K562 (cell line): ENCODE measurements at places on chromosomes 11 and 22.
A peak's percentile ranks its signal among the peaks of the same experiment; 100 is the strongest.

DNA sequence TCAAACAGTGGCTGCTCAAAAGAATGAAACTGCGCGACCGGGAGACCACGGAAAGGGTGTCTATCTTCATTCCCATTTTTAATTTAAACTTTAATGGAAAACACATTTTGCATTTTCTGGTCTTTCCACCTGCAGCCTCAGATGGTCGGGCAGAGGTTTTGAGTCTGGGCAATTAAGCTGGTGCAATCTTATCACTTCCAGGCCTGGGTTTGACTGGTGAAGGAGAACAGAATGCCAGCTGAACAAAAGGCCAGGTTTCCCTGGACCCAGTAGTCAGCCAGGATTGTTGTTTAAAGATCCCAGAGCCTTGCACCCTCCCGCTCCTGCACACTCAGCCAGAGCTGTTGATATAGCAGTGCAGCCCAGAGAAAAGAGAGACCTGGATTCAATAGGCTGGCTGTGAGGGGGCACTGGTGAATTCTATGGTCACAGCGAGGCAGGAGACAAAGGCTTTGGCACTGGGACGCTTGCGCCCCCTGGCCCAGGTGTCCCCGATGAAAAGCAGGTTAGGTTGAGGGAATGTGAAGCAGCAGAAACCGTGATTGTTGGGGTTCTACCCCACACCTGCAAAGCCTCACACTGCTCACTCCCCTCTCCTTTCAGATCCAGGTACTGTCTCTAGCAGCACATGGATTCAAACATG is 83.6 kb downstream of the FLI1 start:
- no peak for DNase-seq

DNA sequence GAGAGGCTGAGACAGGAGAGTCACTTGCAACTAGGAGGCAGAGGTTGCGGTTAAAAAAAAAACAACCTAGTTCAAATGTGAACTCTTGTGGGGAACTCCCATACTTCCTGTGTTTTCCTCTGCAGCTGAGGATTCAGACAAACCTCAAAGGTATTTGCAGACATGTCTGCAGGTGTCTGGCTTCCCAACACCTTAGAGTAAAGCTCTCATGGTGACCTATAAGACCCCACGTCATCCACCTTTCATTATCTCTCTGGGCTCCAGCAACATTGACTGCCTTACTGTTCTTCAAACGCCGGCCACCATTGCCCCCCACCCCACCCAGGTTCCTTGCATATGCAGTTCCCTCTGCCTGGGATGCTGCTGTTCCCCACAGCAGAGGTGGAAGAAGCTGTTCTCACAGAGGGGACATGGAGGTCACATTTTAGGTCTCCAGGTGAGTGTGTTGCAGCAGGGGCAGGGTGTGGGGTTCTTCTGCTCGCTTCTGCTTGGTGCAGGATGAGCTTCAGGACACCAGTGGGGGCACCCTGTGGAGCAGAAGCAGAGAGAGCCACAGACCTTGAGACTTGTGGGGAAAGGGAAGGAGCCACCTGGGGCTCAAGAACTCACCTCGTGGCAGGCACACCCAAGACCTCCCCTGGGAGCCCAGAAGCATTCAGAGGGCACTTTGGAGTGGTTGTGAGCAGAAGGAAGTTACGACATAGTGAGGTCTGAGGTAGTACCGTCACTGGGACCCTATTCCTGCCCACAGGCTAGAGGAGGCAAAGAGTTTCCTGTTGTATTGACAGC is 203.2 kb downstream of the CSNK2A3 start:
- no peak for DNase-seq

DNA sequence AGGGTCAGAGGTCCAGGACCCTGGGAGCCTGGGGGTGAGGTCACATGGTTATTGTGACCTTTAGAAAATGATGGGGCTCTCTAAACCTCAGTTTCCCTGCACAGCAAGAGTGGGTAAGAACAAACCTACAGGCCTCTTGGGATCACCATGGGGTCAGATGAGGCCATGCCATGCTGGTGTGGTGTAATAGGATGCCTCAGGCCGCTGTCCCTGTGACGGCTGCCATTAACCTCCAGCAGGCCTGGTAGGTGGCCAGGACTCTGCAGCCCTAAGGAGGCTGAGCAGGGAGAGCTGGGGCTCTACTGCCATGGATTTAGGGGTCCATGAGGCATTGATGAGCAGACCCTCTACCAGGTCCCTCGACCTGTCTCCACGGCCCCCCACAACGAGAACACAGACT is 265.5 kb downstream of the CTTN start:
- no peak for DNase-seq

GRCh38 chr22:45923835-45924234 is 53.1 kb downstream of the WNT7B start:
- DNase-seq = no peak

GRCh38 chr22:27990879-27991278 is 71.8 kb upstream of the PITPNB start:
- DNase-seq = peak; percentile 65

DNA sequence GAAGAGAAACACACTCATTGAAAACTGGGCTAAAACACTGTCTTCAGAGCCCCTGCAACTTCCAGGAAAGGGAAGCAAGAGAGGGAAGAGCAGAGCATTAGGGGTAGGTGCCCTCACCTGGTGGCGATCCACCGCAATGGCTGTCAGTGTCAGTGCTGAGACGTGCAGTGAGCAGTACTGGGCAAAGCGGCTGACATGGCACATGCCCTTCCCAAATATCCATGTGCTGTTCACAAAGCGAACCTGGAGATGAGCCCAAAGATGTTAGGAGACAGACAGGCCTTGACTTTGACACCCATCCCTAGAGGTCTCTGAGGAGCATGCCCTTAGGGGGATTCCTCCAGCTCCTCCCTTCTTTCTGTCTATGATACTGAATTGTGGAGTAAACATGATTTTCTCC is 4.9 kb downstream of the GPR83 start:
- no peak for DNase-seq

GRCh38 chr11:18802381-18803257 is 11.0 kb upstream of the PTPN5 start:
- peak; percentile 60 for DNase-seq

GRCh38 chr11:18994860-18995259 is 55.6 kb upstream of the MRGPRX1 start:
- DNase-seq = no peak

- DNase-seq = peak; percentile 72
Observed at GRCh38 chr11:69131644-69132300, 24.0 kb upstream of the SMIM38 start.

GRCh38 chr22:39651053-39651996 is 80.8 kb downstream of the CACNA1I start:
- DNase-seq = no peak

GRCh38 chr22:19520007-19520406 is 4.2 kb downstream of the CLDN5 start:
- DNase-seq = peak; percentile 52

DNA sequence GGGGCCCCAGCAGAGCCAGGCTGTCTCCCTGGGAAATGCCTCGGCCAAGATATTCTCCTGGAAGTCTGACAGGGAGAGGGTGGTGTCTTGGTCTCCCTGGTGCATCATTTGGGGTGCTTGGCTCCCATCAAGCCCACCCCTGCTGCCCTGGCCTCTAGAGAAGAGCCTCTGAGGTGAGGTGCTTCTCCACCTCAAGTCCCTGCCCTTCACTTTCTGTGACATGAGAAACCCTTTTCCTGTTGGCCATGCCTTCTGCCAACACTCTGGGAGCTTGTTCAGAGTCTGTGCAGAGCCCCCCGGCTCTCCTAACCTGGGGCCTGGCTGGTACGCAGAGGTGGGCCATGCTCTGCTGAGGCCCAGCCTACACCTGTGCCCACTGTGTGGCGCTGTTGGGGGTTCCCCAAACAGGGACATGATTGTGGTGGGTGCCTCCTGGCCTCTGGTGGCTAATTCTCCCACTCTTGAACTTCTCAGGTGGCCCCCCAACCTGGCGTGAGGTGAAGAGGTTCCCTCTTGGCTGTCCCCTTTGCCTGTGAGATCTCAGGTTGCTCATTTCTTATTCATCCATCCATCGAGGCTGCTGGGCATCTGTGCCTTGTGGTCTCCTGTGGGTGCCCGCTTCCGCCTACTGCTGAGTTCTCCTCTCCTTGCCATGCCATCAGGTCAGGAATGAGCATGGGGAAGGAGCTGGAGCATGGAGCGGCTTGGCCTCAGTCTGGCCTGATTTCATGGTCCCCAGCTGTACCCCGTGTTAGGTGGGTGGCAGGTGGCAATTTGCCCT is 19.2 kb upstream of the DGCR8 start:
- DNase-seq = peak; percentile 53

GRCh38 chr11:108137212-108137611 is 15.8 kb downstream of the ACAT1 start:
- no peak for DNase-seq

- DNase-seq = peak; percentile 79
Observed at GRCh38 chr11:64246871-64247728, at the start of gene PPP1R14B. Gene PPP1R14B (minus strand): TSS chr11:64246943. CDS start chr11:64246673, 270 bp downstream.

DNA sequence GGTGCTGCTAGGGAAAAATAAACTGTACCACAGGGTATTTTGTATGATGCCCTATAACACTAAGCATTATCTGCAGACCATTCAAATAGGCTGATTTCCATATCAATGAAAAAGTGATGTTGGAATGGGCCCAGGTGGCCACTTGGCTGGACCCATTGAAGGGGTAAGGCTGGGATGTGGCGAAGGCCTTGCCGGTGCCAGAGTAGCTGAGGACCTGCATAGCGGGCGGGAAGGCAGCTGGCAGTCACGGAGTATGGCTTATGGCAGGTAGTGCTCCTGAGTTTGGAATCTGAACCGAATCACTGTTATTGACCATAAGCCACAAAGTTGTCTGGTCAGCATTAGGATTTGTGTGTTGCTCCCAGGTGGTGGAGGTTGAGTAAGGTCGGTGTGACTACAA is 131.0 kb downstream of the MICAL2 start:
- DNase-seq = no peak

DNA sequence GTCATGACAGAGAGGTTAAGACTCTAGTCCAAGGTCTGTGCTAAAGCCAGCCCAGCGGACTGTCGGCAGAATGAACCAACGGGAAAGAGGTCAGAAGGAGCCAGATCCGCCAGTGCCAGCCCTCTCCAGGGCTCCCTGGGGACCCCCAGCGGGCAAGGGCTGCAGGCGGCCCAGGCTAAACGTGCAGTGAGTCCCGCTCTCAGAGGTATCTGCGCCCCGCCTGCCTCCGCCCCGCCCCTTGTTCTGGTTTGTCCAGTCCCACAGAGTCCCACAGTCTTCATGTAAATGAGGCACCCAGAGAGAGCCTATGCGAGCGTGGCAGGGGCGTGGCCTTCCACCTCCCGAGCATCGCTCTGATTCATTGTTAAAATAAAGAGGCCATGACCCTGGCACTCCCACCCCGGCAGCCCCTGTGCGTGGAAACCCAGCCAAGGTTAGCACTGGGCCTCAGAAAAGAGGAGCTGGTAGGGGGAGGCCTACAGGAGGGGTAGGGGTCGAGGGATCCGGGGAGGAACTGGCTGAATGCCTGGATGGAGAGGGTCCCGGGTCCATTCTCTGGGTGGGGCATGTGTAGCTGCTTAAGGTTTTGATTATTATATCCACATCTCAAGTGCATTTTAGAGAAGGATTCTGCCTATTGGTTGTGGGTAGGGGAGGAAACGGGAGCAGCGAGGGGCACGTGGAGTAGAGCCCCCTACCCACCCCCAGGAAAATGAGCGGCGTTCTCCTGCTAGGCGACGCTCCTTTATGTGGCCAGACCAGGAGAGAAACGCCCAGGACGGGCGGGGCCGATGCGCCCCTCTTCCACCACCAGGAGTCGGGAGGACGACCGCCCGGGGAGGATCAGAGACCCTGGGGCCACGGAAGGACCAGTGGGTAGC is at the start of gene TRIOBP:
TRIOBP (plus strand) TSS at position 392 of the 881 bp plus-strand sequence. CDS start 4,318 bp downstream, outside the sequence.
- DNase-seq = peak; percentile 94

- DNase-seq = no peak
Observed at GRCh38 chr11:84566671-84567070, 1060.5 kb downstream of the DLG2 start.

- no peak for DNase-seq
Observed at GRCh38 chr11:82686211-82686610, 47.5 kb downstream of the FAM181B start.

DNA sequence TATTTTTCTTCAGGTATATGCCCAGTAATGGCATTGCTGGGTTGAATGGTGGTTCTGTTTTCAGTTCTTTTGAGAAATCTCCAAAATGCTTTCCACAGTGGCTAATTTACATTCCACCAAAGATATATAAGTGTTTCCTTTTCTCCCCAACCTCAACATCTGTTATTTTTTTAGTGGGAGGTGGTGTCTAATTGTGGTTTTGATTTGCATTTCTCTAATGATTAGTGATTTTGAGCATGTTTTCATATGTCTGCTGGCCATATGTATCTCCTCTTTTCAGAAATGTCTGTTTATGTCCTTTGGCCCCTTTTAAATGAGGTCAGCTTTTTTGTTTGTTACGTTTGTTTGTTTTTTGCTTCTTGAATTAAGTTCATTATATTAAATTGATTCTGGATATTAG is 760.2 kb downstream of the KCNA4 start:
- no peak for DNase-seq

- DNase-seq = no peak
Observed at GRCh38 chr22:23847991-23848864, 9.4 kb upstream of the DERL3 start.

GRCh38 chr11:8871171-8871775 is 39.7 kb upstream of the AKIP1 start:
- DNase-seq = no peak

DNA sequence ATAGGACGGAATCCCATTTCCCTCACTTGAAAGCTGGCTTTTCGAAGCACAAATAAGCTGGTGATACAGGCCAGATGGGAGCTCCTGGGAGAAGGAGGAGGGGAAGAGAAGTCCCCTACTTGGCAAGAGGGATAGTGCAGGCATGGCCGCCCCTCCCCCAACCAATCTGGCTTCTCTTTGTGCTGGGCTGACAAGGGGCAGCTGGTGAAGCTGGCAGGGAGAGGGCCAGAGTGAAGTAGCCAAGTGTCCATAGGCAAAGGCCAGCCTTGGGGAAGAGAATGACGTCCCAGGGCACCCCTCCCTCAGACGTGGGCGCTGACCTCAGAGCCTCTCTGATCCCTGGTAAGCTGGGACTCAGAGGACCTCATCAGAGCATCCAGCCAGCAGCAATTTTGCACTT is 78.7 kb upstream of the GRAMD1B start:
- no peak for DNase-seq

DNA sequence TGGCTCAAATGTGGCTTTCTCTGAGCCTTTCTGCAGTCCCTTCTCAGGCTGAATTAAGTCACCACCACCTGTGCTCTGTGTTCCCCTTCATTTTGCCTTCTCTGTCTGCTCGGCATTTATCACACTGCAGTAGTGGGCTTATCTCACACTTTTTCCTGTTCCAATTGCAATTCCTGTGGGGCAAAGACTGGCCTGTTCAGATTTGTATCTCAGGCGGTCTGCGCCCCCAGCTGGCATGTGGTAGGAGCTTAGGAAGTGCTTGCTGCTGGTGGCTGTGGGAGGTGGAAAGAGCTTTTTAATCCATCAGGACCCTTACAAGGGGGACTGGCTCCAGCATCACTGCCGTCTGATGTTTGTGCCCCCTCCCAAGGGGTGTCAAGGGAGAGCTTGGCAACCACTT is 21.2 kb downstream of the BMAL1 start:
- DNase-seq = no peak
